ENCODE measurements at places on chromosomes 13 and 19. TPM values are rescaled to one million over a fixed set of nuclear protein-coding genes. Genes with fewer than 3 reads are reported as not detected.
A peak's percentile ranks its signal among the peaks of the same experiment; 100 is the strongest.

DNA sequence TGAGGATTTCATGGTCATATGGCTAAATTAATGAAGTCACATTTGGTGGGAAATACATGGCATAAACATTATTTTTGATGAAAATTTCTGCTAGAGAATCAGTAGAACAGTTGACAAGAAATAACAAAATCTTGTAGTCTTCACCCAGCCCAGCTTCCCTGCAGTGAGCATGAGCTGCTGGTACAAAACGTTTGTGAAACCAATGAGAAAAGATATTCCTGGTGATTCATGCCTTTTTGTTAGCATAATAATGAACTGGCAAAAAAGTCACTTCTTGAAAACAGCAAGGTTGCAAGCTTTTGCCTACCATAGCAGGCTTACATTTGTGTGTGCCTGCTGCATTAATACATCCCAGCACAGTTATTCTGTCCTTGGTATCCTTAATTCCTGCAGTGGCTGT is 475.9 kb upstream of the HTR2A start:
- no peak overlapping the region for H3K27ac ChIP-seq
- H3K4me1 ChIP-seq = no peaks in the 10 kb centered on the region
- no peaks in the 10 kb centered on the region for H3K36me3 ChIP-seq
- peaks cover 2% of the 10 kb centered on the region for H3K27me3 ChIP-seq

DNA sequence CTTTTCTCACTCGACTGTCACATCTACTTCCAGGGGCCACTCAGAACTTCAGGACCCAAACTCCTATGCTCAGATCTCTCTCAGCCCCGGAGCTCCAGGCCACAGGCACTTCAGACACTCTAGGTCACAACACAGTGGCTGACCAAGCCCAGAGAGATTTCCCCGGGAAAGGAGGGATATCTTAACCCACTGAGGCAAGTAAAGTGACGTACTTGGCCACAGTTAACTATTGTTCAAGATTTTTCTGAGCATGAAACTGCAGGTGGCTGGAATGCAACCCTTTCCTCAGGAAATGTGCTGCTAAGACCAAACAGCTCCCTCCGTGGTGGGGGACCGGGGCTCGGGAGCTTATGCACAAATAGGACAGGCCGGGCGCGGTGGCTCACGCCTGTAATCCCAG is 23.9 kb downstream of the OPA3 start:
- H3K27me3 ChIP-seq = no peaks in the 10 kb centered on the region
- peaks cover 2% of the 10 kb centered on the region for H3K36me3 ChIP-seq
- H3K4me3 ChIP-seq = peak overlapping the region; percentile 78
- peaks cover 62% of the 10 kb centered on the region for H3K4me1 ChIP-seq
- H3K27ac ChIP-seq = peak overlapping the region; percentile 75

DNA sequence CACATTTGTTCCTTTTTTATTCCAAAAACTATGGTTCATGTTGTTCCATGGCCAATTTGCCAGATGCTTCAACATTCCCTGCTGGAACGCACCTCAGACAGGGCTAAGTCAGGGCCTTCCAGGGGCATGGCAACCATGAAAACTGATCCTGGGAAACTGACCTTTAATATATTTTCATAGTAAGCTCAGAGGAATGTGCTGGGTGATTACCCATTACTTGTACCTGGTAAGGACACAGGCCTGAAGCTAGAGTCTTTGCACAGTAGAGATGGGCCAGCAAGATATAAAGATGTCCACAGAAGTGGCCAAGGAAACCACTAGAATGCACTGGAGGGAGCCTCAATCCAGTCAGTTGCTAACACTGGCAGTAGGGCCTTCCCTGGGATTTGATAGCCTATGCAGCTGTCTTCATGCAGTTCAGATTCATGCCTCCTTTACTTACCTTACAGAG is 353.1 kb downstream of the ENOX1 start:
- H3K4me1 ChIP-seq = no peaks in the 10 kb centered on the region
- no peak for DNase-seq
- no peak overlapping the region for H3K4me3 ChIP-seq
- H3K36me3 ChIP-seq = no peaks in the 10 kb centered on the region

DNA sequence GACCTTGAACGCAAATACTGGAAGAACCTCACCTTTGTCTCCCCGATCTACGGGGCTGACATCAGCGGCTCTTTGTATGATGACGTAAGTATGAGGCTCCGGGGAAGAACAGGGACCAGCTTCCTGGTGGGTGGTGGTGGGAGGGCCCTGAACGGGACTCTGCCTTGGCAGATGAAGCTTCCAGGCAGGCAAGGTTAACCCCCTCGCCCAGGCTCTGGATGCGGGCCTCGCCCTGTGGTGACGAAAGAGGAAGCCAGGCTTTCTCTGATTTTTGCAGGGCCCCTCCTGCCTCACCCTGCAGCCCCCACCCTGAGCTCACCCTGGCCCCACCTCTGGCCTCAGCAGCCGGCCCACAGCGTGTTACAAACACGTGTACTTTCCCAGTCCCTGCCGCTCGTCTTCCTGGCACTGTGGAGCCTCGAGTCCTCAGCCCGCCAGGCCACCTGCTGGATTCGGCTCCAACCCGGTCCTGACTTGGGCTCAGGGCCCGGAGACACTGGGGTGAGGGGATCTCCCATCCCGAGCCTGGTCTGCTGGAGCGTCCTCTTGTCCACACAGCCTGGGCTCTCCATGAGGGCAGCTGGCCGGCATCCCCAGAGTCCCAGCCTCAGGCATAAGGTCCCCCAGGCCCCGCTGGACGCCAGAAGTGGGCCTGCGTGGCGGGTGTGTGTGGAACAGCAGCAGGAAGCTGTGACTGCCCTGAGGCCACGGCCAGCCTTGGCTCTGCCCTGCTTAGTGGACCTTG is 72.4 kb downstream of the KDM4B start:
- DNase-seq = no peak
- H3K27me3 ChIP-seq = no peaks in the 10 kb centered on the region
- peaks cover 3% of the 10 kb centered on the region for H3K4me1 ChIP-seq
- no peak overlapping the region for H3K27ac ChIP-seq
- peaks cover 27% of the 10 kb centered on the region for H3K36me3 ChIP-seq

DNA sequence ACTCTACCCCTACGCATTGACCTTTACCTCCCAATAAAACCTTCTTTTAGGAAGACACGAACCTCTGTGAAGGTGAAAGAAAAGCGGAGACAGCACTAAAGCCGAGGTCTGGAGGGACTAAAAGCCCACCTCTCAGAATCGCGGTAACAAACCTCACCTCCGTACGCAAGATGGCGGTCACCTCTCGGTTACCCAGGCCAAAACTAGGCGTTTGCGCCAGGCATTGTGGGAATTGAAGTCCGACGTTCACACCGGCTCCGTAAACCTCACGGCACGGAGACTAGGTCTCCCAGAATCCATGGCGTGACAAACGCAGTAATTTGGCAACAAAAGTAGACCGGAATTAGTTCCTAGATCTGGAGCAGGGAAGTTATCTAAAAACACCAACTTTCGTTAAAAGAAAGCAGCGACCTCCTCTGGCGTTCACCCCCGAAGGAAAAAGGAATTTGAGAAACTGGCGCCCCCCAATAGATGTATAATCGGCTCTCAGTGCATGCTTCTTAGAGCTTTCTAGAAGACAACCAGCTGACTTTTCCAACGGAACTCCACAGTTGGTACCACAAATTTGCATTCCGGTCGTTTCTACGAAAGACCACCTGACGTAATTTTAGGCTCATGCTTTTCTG is at the start of gene N4BP2L2:
Gene N4BP2L2, minus strand, starts transcription at position 175 of the 626 bp plus-strand sequence. CDS start 1,768 bp downstream, outside the sequence.
- H3K4me1 ChIP-seq = peaks cover 18% of the 10 kb centered on the region
- no peaks in the 10 kb centered on the region for H3K27me3 ChIP-seq
- peak within 1 kb of the TSS; percentile 100 for H3K27ac ChIP-seq
- DNase-seq = peak; percentile 90
- H3K4me3 ChIP-seq = peak within 1 kb of the TSS; percentile 95

GRCh38 chr19:39060171-39060570 is 24.0 kb upstream of the ACP7 start:
- no peak overlapping the region for H3K27ac ChIP-seq
- H3K27me3 ChIP-seq = no peaks in the 10 kb centered on the region
- H3K4me3 ChIP-seq = no peak overlapping the region

GRCh38 chr13:112991609-112992008 is 22.6 kb downstream of the MCF2L start:
- no peak overlapping the region for H3K27ac ChIP-seq
- H3K36me3 ChIP-seq = peaks cover 5% of the 10 kb centered on the region

GRCh38 chr13:61695147-61695546 is 279.5 kb upstream of the PCDH20 start:
- H3K27ac ChIP-seq = no peak overlapping the region
- H3K4me1 ChIP-seq = no peaks in the 10 kb centered on the region
- no peak for DNase-seq
- no peaks in the 10 kb centered on the region for H3K36me3 ChIP-seq
- H3K27me3 ChIP-seq = no peaks in the 10 kb centered on the region
- H3K4me3 ChIP-seq = no peak overlapping the region

DNA sequence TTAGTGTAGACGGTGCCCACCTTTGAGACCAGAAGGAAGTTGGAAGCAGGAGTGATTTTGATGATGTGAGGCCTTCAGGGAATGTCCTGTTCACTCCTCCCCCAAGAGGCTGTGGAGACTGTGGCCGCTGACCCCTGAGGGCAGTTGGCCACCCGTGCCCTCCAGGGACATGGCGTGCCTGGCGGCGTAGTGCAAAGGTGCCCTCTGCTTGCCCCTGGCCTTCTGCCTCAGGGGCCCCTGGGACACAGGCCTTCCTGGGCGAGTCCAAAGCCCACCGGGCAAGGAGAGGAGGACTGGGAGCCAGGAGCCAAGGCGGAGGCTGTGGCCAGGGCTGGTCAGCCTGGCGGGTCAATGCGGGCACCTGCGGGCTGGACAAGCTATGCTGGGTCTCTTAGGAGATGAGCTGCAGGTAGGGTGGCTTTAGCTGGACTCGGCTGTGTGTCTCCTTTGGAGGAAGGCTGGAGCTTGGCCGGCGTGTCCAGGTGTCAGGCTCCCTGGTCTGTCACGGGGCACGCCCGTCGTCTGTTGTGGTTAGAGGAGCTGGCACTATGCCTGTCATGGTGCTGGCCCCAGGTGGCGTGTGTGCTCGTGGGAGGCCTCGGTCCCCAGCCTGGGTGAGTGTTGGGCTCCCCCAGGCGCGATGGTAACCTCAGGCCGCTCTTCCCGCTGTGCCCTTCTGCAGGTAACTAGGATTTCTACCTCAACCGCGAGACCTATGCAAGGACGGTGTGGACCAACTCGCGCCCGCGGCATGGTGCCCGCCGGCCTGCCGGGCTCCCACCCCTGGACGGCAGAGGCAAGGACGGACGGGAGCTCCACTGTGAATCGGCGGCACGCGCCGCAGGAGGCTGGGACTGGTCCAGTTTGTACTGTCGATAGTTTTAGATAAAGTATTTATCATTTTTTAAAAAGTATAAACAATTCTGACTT is 6.8 kb downstream of the PLEKHJ1 start:
- no peaks in the 10 kb centered on the region for H3K36me3 ChIP-seq
- H3K4me3 ChIP-seq = no peak overlapping the region
- H3K27ac ChIP-seq = peak overlapping the region; percentile 32
- peaks cover 3% of the 10 kb centered on the region for H3K4me1 ChIP-seq

- no peak for DNase-seq
- H3K4me3 ChIP-seq = peak within 1 kb of the TSS; percentile 81
- no peak within 1 kb of the TSS for H3K27ac ChIP-seq
- H3K36me3 ChIP-seq = no peaks in the 10 kb centered on the region
These were observed at the start of gene CYP4F22 for GRCh38 chr19:15508035-15508710. TSS of gene CYP4F22 (plus strand) at chr19:15508525. CDS start at chr19:15525337, 16,812 bp downstream.

GRCh38 chr13:52701728-52702465 is 37.7 kb downstream of the CNMD start:
- no peak overlapping the region for H3K4me3 ChIP-seq
- DNase-seq = no peak
- peaks cover 7% of the 10 kb centered on the region for H3K4me1 ChIP-seq
- peak overlapping the region; percentile 29 for H3K27ac ChIP-seq
- no peaks in the 10 kb centered on the region for H3K27me3 ChIP-seq
- H3K36me3 ChIP-seq = no peaks in the 10 kb centered on the region

- no peak overlapping the region for H3K4me3 ChIP-seq
- H3K36me3 ChIP-seq = peaks cover 17% of the 10 kb centered on the region
- H3K27me3 ChIP-seq = no peaks in the 10 kb centered on the region
- DNase-seq = no peak
- H3K27ac ChIP-seq = peak overlapping the region; percentile 38
These were observed 8.8 kb downstream of the PPP2R1A start for GRCh38 chr19:52198678-52199077.

TRIM28 gene
- total RNA-seq = 429 TPM

ZNF302 gene
- total RNA-seq = 62.6 TPM

CEACAM5 gene
- total RNA-seq = not detected

MAB21L1 gene
- total RNA-seq = not detected

TGFB1 gene
- 83.6 TPM for total RNA-seq

CBY2 gene
- not detected for total RNA-seq
